NCI-H1930 (cell line): ENCODE measurements at places on chromosomes 1 and 21.

GRCh38 chr1:19644395-19644680, 227 bp downstream of the NBL1 start:
- DNase-seq, result no peak

DNA sequence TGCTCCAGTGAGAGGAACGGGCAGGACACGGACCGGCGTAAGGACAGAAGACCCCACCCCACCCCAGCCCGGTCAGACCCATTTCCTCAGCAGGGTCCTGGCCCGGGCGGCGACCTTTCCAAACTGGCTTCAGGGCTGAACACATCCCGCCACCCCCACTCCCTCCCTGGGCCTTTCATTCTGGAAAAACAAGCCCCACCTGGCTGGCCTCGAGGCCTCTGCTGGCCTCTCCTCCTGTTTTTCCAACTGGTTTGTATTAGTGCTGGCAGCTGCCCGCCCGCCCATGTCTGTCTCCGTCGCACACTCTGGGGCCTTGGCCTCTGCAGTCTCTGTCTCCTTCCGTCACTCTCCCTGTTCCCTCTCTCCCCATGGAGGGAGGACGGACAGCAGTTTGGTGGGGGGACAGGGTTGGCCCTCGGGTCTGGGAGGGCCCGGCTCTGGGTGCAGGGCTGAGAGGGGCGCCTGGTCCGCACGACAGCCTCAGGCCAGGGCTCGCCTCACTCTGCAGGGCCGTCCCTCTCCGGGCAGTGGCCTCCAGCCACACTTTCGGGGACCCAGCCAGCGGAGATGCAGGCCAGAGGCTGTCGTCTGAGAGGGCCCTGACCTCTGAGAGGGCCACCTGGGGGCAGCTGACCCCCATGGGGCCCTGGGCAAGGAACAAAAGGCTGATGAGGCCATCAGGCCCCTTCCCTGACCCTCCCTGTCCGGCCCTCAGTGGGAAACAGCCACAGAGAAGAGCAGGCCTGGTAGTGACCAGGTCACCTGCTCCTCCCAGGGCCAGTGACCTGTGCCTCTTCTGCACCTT, 1.5 kb upstream of the MXRA8 start:
- DNase-seq, result no peak

DNA sequence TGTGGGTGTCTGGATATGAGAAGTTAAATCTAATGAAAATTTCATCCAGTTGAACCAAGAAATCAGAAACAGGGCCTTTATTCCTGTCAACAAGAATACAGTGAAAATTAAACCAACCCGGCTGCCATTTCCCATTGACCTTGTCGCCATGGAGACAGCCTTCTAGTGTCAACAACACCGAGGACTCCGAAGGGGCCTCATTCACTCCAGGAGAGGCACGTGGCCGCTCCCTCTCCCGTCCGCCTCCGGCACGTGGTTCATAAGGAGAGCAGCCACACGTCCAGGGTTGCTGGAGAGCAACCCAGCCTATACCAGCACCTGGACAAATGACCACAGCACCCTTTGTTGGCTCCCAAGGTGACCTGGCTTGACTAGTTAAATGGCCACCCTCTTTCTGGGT, 120.3 kb upstream of the VAMP3 start:
- DNase-seq, result no peak

DNA sequence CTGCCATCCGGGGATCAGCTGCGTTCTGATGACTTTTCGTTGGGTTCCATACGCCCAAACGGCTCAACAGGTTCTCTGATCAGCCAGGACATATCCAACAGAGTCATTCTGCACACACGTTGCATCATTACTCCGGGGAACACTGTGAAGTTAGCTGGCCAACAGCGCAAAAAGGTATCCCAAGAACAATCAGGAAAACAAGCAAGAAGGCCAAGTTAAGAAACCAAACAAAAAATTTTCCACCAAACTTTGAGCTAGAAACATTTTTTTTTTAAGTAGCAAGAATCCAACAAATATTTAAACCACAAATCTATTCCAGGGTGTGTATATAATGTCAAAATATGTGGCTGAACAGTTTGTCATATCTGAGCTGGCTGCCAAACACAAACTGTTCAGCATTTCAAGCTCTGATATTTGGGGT, 29.2 kb downstream of the NID1 start:
- DNase-seq, result no peak

DNA sequence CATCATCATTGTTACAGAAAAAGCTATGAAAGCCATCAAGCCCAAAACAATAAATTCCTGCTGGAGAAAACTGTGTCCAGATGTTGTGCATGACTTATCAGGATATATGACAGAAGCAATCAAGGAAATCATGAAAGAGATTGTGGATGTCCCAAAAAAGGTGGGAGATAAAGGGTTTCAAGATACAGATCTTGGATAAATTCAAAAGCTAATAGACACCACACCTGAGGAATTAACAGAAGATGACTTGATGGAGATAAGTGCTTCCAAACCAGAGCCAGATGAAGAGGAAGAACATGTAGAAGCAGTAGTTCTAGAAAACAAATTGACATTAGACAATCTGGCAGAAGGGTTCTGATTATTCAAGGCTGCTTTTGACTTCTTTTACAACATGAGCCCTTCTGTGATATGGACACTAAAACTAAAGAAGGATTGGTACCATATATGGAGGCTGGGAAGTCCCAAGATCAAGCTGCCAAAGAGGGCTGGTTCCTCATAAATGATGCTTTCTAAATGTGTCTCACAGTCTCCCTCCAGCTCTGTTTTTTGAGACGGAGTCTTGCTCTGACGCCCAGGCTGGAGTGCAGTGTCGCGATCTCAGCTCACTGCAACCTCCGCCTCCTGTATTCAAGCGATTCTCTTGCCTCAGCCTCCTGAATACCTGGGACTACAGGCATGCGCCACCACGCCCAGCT, 32.1 kb upstream of the LRIG2 start:
- DNase-seq, result no peak

DNA sequence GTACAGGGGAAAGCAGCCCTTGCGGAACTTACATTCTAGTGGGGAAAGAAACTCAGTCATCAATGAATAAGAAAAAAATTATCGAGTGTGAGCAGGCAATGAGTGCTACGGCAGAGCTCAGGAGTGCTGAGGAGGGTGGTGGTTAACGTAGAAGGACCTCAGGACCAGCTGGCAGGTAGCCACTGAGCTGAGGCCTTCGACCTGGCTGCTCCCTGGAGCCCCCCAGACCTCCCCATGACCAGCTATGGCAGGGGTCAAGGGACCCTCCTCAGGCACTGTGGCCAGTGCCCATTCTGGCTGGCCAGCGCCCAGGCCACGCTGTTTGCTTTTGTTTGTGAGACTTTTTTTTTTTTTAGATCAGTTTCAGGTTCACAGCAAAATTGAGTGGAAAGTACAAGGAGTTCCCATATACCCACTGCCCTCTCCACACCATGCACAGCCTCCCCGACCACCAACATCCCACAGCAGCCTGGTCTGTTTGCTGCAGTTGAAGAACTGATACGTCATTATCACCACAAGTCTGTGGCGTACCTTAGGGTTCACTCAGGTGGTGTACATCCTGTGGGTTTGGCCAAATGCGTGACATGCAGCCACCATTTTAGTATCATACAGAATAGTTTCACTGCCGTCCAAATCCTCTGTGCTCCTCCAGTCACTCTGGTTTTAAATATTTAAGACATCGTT, 11.8 kb upstream of the TTC22 start:
- DNase-seq, result no peak

DNA sequence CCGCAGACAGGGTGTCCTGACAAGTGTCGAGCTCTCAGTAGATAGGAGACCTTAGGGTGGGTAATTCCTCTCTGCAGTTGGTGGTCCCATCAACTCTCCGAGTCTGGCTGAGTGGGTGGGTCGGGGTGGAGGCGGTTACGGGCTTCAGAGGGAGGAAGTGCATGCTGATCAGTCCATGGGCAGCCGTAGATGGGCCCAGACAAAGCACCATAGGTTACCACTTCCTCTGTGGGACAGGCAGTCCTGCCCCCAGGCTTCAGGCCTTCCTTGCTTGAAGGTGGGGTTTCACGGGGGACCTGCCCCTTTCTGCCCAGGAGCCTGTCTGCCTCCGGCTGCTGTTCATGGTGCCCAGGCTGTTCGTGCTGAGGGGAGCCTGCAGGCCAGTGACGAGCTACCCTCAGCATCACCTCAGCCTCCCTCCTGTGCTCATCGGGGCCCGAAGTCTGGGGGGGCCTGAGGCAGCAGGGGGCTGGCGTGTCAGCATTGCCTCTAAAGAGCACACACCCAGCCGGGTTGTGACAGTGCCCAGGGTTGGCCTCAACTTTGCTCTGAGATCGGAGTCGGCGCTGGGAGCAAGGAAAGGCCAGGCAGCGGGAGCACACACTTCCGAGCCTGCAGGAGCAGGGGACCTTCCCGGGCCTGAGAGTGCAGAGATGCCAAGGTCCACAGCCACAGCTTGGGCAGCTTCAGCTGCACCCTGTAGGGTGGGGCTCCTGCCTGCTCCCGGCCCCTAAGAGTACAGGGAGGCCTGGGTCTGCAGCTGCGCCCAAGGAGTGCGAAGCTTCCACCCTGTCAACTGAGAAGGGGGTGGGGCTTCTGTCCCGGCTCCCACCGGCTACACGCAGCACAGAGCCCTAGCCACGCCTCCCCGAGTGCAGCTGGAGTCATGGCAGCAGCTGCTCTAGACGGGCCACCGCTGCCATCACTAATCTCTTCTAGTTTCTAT, 225.4 kb upstream of the NRIP1 start:
- peak; percentile 35 for DNase-seq

- DNase-seq, result no peak
Measured at GRCh38 chr1:68043443-68044090, 6.9 kb downstream of the DIRAS3 start.

DNA sequence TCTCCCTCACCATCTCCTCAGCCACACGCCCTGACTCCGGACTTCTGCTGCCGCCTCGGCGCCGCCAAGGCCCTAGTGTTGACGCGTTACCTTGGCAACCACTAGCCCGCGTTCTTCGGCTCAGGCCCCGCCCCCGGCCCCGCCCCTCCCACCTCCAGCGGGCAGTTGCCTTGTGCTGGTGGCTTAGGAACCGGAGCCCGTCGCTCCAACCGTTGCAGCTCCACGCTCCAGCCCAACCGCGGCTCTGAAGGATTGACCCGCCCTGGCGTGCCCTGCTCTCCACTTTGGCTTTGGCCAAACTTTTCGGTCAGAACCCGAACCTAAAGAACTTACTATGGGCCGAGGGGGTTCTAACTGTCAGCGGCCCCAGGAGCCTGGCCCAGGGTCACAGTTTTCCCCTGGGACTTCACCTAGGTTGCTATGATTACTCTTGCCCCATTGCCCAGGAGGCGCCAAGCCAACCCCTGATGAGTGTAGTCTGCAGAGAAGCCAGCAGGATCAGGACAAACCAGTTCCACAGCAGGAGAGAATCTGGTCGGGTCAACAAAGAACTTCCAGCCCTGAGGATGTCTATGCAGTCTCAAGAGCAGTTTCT, at the start of gene CFAP45:
Gene CFAP45 (minus strand): TSS at position 80 of the 595 bp plus-strand sequence. CDS start 67 bp downstream, at position 13.
- DNase-seq, result peak; percentile 63

- DNase-seq, result no peak
Measured at GRCh38 chr1:87765681-87766070, 437.0 kb downstream of the LMO4 start.

DNA sequence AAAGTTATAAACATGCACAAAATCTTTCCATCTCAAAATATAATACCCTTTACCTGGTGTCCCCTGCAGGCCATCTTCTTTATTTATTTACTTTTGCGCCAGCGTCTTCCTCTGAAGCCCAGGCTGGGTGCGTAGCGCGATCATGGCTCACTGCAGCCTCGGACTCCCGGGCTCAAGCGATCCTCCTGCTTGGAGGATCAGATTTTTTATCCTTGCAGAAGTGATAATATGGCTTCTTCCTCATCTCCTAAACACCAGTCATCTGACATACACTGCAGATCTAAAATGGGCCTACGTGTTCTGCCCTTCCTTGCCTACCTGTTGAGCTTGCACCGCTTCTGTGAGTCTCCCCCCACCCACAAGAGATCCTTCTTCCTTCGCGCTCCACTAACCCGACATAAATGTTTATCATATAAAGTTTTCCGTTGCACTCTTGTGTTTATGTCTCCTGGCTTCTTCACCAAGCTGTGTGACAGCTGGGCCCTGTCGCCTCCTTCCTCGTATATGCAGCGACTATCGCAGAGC, 506 bp upstream of the SRP9 start:
- DNase-seq, result no peak

- no peak for DNase-seq
Measured at GRCh38 chr21:31351960-31352359, 7.9 kb upstream of the TIAM1 start.

GRCh38 chr1:52323731-52324130, 42.3 kb downstream of the CC2D1B start:
- no peak for DNase-seq

- no peak for DNase-seq
Measured at GRCh38 chr21:36639769-36640168, 59.1 kb upstream of the SIM2 start.

DNA sequence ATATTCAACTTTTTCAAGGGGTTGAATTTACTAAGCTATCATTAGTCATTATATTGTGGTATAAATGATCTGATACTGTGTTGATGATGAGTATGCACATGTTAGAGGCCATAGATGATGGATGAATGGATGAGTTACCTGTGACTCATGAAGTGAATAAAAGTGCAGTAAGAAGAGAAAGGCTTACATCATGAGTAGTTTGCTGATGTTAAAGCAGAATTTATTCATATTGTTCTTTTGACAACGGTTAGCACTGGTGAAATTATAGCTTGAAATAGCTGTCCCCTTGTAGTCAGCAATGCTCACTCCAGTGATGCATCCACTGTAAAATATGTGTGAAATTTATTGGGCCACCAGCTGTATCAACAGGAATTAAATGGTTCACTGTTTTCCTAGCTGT, 541.0 kb upstream of the ZRANB2 start:
- peak; percentile 23 for DNase-seq

DNA sequence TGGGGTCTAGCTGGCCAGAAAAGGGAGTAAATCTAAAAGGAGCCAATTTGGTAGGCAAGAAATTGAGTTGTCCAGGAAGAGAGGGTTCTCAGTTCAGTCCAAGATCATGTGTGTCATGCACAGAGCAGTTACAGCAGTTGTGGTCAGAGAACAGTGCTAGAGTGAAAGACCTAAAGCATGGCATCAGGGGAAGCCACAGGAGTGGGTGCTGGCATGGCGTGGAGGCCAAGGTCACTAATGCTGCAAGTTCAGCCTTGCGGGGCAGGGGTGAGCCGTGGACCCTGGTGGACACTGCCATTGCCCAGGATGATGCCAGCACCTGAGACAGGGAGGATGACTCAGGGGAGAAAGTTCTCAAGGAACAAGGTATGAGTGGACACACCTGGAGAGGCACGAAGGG, 16.6 kb upstream of the TMEM125 start:
- no peak for DNase-seq

DNA sequence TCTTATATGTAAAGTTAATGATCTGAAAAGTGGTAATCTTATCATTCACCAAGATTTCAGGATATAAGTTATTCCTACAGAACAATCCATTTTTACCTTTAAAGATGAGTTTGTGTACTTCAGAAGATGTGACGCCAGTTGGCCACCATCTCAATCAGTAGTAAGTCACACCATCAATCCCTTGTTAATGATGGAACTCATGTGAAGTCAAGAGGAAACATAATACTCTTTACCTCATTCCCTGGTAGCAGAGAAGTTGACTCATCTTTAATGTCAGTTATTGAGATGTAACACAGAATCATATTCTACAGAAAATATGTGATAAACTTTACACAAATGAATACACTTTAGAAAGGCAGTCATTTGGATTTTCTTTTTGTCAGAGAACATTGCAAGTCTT, 38.2 kb downstream of the MRPL39 start:
- DNase-seq, result no peak
